ENCODE measurements at places on chromosomes 4 and X.

GRCh38 chr4:98248934-98249333 is 12.2 kb upstream of the RAP1GDS1 start:
- DNase-seq: no peak

GRCh38 chr4:24930151-24930550 is 17.3 kb upstream of the CCDC149 start:
- no peak for DNase-seq

- DNase-seq: no peak
Observed at GRCh38 chr4:114780205-114780604, 181.6 kb downstream of the UGT8 start.

DNA sequence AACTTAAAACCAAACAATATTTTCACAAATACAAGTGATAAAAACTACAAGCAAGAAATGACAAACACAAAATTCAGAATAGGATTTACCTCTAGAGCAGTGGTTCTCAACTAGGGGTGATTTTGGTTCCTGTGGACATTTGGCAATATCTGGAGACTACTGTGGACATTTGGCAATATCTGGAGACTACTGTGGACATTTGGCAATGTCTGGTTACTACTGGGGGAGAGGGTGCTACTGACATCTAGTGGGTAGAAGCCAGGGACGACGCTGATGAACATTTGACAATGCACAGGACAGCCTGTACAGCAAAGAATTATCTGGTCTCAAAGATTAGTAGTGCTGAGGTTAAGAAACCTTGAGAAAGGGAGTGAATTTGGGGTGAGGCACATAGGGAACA is 169.8 kb downstream of the CLCN4 start:
- no peak for DNase-seq

- no peak for DNase-seq
Observed at GRCh38 chr4:171025343-171025742, 787.9 kb upstream of the GALNTL6 start.

DNA sequence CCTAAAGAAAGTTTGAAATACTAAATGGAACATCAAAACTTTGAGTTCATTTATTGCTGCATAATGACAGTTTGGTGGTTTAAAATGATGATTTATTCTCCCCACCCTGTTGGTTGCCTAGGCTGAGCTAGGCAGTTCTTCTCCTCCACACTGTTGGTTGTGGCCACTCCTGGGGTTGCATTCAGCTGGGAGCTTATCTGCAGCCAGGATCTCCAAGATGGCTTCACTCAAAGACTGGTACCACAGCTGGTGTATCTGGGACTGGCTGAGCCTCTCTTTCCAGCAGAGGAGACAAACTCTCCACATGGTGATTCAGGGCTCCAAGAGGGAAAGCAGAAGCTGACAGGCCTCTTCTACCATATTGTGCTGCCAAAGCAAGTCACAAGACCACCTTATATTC is 33.1 kb downstream of the MSL3 start:
- no peak for DNase-seq

DNA sequence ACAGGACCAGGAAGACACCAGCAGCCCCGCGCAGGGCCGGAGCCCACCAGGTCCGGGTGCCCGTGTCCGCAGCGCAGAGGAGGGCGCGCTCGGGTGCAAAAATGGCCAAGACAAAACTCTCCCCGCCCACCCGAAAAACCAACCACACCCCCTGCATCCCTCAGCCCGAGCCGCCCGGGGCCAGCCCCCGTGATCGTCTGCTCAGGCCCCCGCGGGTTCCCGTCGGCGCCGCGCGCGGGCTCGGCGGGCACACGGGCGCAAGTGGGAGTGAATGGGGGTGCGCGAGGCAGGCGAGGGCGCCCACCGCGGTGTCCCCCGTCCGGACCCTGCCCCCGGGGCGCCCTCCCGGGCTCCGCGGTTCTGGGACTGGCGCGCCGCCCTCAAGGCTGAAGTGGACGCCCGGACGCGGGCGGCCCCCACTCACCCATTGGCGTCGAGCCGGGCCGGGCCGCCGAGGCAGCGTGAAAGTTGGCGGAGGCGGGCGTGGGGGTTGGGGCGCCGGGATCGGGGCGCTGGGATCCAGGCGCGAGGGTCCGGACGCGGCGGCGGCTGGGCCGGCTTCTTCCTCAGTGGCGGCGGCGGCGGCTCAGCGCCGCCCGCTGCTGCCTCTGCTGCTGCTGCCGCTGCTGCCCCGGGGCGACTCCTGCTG is 393 bp downstream of the SH3KBP1 start:
- DNase-seq: no peak

DNA sequence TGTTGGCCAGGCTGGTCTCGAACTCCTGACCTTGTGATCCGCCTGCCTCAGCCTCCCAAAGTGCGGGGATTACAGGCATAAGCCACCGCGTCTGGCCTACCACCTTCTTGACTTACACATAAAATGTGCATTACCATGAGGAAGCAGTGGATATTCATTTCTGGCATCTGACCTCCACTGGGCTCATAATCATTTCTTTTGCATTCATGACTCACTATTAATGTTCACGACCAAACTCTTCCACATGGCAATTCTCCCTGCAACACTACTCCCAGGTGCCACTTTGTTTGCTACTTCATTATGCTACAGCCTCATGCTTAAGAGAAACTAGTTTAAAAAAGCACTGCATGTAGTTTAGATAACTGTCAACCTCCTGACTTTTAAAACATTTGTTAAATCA is 22.7 kb downstream of the RASGEF1B start:
- DNase-seq: no peak

GRCh38 chr4:110905367-110905766 is 282.5 kb upstream of the PITX2 start:
- no peak for DNase-seq

- DNase-seq: no peak
Observed at GRCh38 chrX:56550667-56551066, 12.8 kb upstream of the UBQLN2 start.

GRCh38 chr4:88573276-88573980 is 18.9 kb upstream of the HERC3 start:
- no peak for DNase-seq

DNA sequence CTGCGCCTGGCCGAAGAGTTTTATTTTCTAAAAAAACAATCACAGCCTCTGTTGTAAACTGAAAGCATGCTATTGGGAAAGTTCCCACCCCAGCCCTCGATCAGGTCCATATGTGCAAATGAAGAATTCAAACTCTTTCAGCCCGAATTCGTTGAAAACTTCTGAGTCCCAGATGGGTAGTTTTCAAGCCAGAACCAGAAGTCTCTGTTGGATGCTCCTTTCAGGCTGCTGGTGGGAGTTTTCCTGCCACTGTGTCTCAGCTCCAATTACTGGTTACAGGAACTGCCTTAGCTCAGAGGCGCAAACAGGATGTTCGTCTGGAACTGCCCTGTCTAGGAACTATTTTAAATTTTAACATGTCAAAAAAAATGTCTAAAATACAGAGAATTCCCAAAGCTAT is 9.3 kb upstream of the ALG13 start:
- DNase-seq: no peak

- DNase-seq: no peak
Observed at GRCh38 chr4:177313263-177313662, 3.6 kb downstream of the NEIL3 start.

DNA sequence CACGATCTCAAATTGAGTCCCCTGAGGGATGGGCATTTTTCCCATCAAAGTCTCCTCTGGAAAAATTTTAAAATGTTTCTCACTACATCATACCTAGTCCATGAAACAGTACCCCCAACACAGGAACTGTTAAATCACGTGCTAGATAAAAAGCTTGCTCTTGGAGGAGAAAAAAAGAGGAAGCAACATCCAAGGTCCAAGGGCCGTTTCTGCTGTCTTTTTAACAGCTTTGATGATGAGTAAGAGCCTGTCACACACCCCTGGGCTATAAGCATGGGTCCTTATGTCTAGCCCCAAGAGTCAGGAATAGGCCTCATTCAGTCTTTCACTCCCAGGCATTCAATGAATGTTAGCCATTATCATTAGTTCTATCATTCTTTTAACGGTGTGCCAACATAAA is 128.9 kb downstream of the SH3KBP1 start:
- no peak for DNase-seq

All from activated CD8-positive, alpha-beta memory T cell treated with anti-CD3 and anti-CD28 coated beads for 1 hour (primary cell).